Mucosa of descending colon (tissue), 3 donors: ENCODE measurements at places on chromosomes 6 and 20. TPM values are rescaled to one million over a fixed set of nuclear protein-coding genes. Genes with fewer than 3 reads are reported as not detected.
A peak's percentile ranks its signal among the peaks of the same experiment; 100 is the strongest.

TGM2 gene
- total RNA-seq = 14.9 TPM

BPIFA1 gene
- not detected for total RNA-seq

DNA sequence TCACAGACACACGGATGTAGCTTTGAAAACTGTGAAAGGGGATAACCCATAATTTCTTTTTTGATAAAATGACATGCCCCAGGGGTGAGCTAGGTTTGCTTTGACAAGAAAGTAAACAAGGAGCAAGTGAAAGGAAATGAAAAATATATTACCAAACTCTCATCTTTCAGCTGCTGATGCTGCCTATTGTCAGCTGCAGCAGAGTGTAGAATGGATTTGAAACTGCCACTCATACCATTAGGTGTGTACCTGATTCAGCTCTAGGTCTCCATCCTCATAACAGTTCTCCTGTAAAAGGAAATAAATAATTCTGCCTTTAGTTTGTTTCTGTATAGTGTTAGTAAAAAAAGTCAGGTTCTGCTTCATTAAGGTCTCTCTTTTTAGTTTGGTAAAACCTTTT is 415.1 kb upstream of the MARCKS start:
- DNase-seq = no peak

DNA sequence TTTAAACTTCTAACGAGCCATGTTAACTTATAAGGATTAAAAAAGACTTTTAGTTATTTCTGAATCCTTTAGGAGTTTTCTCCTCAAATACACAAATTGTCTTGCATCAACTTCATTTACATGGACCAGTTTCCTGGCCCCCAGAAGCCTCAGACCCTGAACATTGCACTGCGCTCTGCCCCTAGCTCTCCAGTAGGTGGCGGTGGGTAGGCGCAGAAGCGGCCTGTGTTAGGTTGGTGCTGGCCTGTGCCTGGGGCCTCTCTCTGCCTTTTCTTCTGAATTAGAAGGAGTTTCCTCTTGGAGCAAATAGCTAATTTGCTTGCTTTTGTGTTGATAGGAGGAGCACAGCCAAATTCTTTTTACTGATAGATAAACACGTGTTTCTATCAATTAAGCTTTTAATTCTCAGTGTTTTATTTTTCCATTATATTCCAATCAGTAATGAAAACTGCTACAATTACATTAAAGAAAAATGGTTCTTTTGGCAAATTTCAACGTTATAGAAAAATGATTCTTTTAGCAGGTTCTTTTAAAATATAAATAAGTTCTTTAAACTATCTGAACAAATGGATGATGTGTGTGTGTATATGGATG is 44.4 kb downstream of the DTD1 start:
- DNase-seq = peak; percentile 69

- no peak for DNase-seq
Measured at GRCh38 chr6:156464100-156464878, 312.9 kb upstream of the ARID1B start.

DNA sequence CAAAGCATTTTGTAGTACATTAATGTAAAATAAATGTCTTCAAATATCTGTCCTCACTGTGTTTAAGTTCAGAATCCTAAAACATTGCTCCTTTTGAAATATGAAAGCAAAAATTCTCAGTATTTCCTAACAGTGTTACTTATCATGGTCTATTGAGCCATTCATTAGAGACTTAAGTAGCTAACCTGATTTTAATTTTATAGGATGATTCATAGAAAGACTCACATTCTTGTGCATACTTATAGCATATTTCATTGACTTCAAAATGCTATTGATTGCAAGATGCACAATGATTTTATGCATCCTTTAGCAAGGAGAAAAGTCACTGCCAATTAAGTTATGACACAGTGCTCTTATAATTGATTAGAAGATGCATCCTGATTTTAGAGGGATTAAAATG is 85.7 kb downstream of the HIVEP1 start:
- no peak for DNase-seq

DNA sequence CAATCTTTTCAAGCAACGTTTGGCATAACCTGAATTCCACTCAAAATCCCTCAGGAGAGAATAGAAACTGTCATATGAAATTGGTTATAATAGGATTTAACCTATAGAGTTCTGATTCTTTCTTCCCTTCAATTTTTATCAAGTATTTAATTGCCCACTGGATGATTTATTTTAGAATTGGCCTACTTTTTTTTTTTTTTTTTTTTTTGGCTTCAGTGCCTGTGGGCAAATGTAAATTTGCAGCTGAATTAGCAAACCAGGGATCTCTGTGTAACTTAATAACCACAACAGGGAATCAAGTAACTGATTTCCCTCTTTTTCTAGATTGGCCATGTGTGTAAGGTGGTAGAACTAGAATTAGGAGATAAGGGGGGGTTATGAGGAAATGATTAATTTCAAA is 157.0 kb downstream of the SOX4 start:
- no peak for DNase-seq

GRCh38 chr20:9575836-9576235 is 61.4 kb downstream of the LAMP5 start:
- no peak for DNase-seq

CNR1 gene
- 17.3 TPM for total RNA-seq
